ENCODE measurements at places on chromosomes 13 and 19.

DNA sequence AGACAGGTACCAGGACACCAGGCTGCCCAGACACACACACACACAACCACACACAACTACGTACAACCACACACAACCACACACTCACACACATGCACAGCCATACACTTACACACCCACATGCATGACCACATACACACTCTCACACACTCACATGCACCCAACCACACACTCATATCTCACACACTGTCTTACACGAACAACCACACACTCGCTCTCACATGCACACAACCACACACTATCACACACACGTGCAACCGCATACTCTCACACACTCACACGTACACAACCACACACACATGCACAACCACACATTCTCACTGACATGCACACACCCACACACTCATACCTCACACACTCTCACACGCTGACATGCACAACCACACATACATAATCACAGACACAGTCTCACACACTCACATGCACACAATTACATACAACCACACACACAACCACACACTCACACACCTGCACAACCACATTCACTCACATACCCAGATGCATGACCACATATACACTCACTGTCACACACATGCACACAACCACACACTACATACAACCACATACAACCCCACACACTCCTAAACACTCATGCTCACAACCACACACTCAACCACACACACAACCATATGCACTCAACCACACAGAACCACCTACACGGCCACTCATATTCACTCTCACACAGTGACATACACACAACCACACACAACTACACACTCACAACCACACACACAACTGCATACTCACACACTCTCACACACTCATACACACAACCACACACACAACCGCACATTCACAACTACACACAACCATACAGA is 7.6 kb upstream of the SLC7A10 start:
- no peak for DNase-seq

DNA sequence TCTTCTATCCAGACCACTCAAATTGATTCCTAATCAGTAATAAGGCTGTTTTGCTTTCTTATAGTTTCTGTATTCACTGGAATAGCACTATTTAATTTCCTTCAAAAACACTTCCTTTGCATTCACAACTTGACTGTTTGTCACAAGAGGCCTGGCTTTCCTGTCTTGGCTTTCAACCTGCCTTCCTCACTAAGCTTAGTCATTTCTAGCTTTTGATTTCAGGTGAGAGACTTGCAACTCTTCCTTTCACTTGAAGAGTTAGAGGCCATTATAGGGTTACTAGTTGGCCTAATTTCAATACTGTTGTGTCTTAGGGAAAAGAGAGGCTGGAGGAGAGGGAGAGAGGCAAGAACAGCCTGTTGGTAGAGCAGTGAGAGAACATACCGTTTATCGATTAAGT is 47.0 kb downstream of the SACS start:
- no peak for DNase-seq

DNA sequence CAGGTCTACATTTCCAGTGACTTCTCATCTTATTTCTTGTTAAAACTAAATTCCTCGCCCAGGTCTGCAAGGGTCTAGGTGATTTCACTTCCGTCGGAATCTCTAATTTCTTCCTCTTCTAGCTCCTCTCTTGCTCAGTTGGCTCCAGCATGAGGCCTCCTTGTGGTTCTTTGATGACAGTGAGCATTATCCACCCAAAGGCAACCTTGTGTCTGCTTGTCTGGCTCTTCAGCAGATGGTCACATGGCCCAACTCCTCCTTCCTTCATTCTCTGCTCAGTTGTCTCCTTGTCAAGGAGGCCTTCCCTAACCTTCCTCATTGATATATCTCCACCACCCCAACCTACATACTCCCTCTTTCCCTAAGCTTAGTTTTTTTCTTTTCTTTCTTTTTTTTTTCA is 1391.4 kb downstream of the EFNB2 start:
- DNase-seq = peak; percentile 39

DNA sequence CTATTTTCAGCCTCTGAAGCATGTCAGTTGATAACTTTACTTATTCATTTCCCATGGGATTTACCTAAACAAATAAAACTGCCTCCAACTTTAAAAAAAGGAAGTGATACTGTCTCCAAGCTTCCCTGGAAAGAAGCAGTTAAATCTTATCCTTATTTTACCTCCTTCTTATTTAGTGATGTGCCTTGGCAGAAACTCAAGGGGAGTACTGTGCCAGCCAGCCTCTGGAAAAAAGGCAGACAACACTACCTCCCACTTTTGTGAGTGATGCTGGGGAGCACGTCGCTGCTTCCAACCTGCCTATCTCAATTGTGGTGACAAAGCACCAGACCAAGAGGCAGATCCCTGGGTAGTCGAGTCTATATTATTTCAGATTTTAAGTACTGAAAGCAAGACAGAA is 765.6 kb downstream of the DIAPH3 start:
- DNase-seq = peak; percentile 15

DNA sequence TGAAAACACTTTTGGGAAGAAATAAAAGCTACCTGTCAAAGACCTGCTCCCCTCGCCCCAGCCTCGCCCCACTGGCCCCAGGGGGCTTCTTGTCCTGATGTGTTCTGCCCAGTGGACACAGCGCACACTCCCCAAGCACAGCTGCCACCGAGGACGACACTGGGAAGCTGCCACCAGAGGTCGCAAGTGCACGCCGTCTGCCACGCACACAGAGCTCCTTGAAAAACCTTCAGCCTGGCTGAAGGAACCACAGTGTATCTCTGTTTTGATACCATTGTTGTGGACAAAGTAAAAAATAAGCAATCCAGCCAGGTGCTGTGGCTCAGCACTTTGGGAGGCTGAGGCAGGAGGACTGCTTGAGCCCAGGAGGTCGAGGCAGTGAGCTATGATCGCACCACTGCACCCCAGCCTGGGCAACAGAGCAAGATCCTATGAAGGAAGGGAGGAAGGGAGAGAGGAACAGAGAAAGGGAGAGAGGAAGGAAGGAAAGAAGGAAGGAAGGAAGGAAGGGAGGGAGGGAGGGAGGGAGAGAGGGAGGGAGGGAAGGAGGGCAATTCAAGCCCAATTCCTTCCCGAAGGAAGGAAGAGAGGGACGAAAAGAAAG is 57.3 kb downstream of the CEBPG start:
- DNase-seq = peak; percentile 75

- DNase-seq = no peak
Observed at GRCh38 chr19:932648-933552, 7.1 kb downstream of the ARID3A start.

DNA sequence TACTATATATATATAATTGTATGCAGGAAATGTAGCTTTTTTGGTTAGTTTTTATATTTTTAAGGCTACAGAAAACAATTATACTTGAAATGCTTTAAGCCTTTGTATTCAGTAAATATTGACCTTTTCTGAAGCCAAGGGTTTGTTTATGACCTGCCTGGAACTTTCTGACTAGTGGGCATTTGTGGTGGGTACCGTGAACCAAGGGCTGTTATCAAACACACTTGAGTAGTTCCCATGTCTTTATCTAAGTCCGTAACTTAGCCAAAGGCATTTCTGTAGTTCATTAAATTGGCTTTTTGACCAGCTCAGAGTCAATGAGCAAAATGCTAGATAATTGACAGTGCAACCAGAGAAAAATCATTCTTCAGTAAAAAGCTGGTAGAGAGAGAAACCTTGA is 1444.2 kb upstream of the SLC10A2 start:
- DNase-seq = no peak

DNA sequence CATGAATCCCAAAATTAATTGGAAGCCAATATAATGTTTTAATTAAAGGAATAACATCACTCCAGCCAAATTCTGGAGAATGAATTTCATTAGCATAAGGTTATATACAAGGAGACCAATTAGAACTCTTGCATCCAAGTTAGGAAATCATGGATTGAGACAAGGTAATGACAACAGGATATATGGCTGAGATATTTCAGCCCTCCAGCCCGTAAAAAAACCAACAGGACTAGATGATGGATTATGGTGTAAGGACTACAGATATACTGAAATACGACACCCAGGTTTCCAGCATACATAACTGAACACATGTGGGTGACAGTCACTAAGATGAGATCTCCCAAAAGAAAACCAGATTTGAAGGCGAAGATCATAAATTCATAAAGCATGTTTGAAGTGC is 56.5 kb downstream of the TSC22D1 start:
- no peak for DNase-seq

GRCh38 chr19:11291991-11292390 is 4.0 kb upstream of the TSPAN16 start:
- no peak for DNase-seq

- DNase-seq = no peak
Observed at GRCh38 chr19:1854542-1855039, 6.3 kb upstream of the REXO1 start.
